SK-MEL-5 (cell line): ENCODE measurements at places on chromosomes 7 and 10. TPM values are rescaled to one million over a fixed set of nuclear protein-coding genes. Genes with fewer than 3 reads are reported as not detected.

- DNase-seq: no peak
These were observed 6.7 kb downstream of the OR13A1 start for GRCh38 chr10:45308707-45309106.

Gene AKR1C4
- total RNA-seq: not detected in 2 replicates

GRCh38 chr7:20358106-20358505 lies 27.4 kb downstream of the ITGB8 start:
- DNase-seq: no peak

Gene SORCS3
- 0.03 and 0.05 TPM in 2 replicates for total RNA-seq

Gene CROT
- 5.9 and 7.1 TPM in 2 replicates for total RNA-seq

Gene OR6B1
- not detected in 2 replicates for total RNA-seq

Gene RNLS
- 47.5 and 50.9 TPM in 2 replicates for total RNA-seq

- no peak for DNase-seq
These were observed 159.3 kb downstream of the ETV1 start for GRCh38 chr7:13829914-13830900.

- DNase-seq: peak; percentile 40
These were observed 21.5 kb downstream of the WASL start for GRCh38 chr7:123727071-123727837.

- no peak for DNase-seq
These were observed 44.0 kb upstream of the FAM133B start for GRCh38 chr7:92634205-92634604.

Gene HPSE2
- 0.03 TPM in 2 replicates for total RNA-seq

DNA sequence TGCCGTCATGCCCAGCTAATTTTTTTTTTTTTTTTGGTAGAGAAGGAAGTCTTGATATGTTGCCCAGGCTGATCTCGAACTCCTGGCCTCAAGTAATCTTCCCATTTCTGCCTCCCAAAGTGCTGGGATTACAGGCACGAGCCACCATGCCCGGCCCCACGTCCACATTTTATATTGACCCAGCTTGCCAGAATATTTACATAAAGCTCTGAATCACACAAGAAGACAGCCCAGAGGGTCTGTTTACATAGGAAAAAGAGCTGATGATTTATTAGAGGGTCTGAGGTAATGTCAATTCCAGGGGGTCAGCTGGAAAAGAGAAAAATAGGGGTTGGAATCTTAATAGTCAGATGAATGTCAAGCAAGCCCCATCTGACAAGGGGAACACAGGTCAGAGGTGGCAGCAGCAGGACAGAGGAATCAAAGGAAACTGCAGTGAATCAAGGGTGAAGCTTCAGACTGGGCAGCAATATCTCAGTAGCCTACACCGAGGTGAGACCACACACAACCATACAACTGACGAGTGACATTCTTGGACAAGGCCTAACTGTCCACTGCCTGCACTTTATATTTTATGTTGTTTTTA lies 15.8 kb upstream of the SLF2 start:
- DNase-seq: no peak

DNA sequence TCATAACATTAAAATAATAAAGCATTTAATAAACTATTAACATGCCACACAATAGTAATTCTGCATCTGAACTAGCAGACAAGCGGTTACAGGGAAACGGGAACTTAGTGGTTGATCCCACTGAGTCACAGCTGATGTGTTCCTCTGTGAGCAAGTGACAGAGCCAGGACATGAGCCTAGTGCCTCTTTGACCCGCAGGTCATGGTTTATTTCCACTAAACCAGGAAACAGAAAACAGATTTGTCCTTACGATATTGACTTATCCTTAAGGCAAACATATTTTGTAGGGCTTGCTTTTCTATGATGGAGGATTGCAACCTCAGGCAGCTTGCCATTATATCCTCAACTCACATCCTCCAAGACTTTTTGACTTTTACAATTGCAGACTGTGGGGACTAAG lies 987.3 kb downstream of the CCSER2 start:
- DNase-seq: no peak

DNA sequence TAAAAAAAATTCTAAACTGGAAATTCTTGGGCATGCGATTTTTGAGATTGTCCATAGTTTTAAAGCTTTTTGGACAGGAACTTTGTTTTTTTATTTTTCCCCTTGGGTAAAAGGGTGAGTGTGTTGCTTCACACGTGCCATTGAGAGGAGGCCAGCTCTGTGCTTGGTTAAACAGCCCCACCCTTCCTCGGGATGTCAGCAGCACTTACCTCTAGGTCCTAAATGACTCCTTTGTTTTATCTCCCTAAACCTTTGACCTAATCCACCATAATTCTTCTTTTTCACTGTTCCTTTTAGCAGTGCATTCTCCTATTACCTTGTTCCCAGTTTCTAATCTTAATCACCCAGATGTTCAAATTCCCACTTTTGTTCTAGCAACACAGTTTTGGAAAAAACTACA lies 83.5 kb downstream of the SEMA3D start:
- DNase-seq: peak; percentile 36
